ENCODE measurements at places on chromosomes 12 and 14.

GRCh38 chr14:67738740-67739504 is 37.2 kb downstream of the RDH12 start:
- no peak for DNase-seq

DNA sequence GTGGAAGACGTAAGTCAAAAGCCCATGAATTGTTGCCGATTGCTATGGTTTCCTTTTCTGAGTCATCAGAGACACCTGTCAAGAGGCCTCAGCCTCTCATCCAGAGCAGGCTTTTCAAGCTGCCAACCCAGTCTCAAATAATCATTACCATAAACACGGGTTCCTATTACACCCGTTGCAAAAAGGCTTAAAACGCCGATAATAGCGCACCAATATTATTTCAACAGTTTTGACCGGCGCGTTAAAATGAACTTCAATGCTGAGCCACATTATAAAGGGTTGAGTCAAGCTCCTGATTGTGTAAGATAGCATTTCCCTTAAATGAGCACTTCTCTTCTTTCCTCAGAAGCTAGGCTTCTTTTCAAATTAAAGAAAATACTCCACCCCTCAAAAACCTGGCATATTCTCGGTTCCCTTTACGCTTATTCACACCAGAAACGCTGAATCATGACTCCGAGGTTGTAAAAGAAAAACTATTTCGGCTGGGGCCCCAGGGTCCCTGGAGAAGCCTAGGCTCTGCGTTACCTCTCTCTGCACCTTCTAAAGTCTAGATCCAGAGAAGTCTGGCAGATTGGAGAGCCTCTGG is 1.4 kb downstream of the TMTC1 start:
- DNase-seq: no peak

GRCh38 chr12:26287671-26288381 is 92.5 kb downstream of the SSPN start:
- no peak for DNase-seq

DNA sequence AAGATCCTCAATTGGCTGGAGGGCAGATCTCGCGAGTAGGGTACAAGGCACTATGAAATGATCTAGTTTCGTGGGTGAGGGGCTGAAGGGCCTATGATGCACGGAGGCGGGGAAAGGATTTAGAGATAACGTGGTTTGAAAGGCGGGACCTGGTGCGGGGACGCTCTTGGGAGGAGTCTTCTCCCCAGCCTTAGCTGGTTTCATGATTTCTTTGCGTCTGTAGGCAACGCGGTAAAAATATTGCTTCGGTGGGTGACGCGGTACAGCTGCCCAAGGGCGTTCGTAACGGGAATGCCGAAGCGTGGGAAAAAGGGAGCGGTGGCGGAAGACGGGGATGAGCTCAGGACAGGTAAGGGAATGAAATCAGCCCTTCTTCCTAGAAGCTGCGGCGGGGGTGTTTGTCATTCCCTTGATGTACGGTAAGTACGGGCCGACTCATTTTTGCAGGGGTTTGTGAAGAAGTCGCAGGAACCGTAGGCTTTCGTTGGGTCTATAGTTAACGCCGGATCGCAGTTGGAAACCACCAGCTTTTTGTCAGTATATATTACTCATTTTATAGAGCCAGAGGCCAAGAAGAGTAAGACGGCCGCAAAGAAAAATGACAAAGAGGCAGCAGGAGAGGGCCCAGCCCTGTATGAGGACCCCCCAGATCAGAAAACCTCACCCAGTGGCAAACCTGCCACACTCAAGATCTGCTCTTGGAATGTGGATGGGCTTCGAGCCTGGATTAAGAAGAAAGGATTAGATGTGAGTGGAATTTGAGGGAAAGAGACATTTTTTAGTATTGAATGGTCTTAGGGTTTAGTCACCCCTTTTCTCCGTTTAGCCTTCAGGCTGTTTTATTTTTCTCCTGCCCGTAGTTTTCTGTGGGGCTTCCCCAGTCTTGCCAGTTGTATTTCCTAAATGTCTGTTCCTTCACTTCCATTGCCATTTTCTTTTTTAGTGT is 602 bp downstream of the APEX1 start:
- no peak for DNase-seq

DNA sequence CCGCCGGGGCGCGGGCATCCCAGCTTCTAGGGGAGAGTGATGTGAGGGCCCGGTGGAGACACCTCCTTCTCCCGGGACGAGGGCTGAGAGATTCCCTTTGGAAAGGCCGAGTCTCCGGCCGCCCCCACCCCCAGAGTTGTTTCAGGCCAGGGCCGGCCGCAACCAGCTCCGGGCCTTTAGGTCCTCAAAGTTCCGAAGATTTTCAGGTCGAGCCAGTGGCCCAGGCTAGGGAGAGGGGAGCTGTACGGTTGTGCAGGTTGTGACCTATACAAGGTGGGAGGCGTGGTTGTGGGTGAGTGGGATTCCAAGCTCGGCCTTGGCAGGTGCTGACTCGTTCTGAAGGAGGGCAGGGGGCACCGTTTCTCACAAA is 18.4 kb upstream of the ANKRD33 start:
- no peak for DNase-seq

GRCh38 chr12:52362118-52362726 is 5.1 kb downstream of the KRT85 start:
- DNase-seq: no peak

All from stimulated activated CD8-positive, alpha-beta memory T cell treated with anti-CD3 and anti-CD28 coated beads, Interleukin-4, amount 100 ng/mL, for 1 hour (primary cell).